ENCODE measurements at places on chromosomes 2 and 18.

- DNase-seq = no peak
These were observed 9.5 kb upstream of the GRHL1 start for GRCh38 chr2:9941996-9942390.

GRCh38 chr2:15242936-15243461 lies 318.1 kb downstream of the NBAS start:
- no peak for DNase-seq

DNA sequence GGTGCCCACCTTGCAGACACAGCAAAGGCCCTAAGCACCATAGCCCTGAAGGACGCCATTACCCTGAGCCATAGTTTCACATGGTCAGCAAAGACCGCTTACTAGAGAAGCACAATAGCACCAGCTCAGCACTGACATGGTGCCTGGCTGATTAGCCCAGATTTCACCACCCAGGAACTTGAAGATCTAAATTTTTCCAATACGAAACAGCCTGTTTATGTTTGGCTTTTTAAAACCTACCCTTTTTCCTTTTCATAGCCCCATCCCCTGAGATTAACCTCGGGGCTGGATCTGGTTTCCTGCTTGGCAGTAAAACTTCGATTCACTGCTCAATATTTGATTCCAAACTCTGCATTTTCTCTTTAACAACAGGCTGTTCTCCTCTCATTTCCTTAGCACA lies 158.5 kb upstream of the PID1 start:
- no peak for DNase-seq

DNA sequence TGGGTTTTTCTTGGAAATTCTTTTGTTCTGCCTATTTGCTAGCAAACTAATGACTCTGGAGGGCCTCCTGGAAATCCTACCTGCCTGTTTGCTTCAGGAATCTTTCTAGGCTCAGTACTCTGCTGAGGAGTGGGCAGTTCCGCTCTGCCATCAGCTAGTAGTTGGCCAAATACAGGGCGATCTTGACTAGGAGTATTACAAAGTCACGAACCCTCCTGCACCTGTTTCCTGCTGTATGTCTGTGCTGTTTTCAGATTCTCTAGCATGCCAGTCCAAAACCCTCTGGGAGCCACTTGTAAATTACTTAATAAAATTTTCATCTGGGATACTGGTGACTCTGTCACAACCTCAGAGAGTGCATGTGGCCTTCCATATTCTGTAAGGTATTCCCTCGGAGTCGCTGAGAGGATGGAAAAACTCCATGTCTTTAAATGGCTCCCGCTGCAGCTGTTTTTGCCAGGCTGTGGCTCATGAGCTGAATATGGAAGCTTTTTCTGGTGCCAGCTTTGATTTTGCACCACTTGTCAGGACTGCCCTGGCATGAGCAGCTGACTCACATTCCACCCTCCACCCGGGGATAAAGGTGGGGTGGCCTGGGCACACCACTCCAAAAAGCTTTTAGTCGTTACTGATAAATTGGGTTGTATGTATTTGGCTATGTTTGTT lies 123.0 kb downstream of the RTN4 start:
- DNase-seq = no peak

DNA sequence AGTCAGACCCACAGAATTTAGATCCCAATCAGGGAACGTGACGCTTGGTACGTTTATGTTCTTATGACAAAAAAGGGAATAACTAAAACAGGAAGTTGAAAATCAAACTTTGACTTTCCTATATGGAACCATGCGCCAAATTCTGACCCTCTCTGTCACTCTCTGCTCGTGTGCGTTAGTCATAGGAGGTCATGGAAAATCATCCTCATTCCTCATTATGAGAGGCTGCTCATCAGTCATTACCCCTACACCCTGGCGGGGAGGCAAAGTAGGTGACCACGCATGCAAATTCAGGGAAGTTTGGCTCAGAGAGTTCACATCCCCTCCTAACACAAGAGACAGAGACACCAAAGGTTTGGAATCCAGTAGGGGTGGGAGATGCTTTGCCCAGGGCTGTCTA lies 15.5 kb downstream of the IL1F10 start:
- DNase-seq = no peak

DNA sequence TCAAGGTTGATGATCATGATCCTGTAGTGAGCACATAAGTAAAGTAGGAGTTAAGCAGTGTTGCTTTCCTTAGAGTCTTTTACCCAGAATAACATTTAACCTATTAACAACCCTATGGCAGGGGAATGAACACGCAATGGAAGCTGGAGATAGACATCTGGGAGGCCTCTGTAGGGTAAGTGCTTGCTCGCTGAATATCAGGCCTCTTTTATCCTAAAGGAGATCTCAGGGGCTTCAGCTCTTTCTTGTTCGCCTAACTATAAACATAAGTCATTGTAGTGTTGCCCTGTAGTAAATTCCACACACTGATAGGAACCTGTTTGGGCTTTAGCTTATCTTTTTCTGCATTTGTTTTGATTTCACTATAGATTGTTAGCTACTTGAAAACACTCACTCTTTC lies 174.4 kb upstream of the TCF4 start:
- no peak for DNase-seq

DNA sequence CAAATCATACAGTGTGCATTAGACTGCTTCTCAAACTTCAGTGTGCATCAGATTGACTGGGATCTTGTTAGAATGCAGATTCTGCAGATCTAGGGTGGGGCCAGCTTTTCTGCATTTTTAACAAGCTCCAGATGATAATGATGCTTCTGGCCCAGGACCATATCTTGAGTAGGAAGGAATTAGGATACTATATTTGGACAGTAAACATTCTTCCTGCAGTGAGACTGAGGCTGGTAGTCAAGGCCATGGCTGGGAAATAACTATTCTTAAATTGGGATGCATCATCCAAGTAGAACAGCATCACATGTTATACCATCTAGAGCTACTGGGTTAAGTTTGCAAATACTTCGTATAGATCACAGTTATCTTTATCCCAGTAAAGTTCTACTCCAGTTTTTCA lies 28.4 kb upstream of the ARMC9 start:
- DNase-seq = no peak

GRCh38 chr18:34880882-34881834 lies 160.1 kb upstream of the MAPRE2 start:
- DNase-seq = no peak

DNA sequence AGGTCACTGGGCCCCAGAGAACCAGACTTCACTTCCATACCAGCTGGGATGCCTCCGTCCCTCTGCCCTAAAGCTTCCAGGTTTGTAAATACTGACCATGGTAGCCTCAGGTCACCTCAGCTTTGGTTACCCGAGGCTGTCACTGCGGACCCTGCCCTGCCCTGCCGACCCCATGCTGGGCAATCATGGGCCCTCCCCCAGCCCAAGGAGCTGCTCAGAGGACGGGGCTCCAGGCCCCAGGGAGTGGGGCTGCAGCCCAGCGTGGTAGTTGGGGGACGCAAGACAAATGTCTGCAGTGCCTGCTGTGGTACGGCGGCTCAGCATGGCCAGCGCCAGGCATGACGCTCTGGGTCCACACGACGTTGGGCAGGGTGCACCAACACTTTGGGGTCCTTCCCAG lies 25.3 kb downstream of the RAMP1 start:
- DNase-seq = no peak

- DNase-seq = no peak
These were observed 53.4 kb downstream of the AAK1 start for GRCh38 chr2:69589973-69590652.

Data from anterior cingulate cortex (tissue), 58 donors.